Stimulated activated CD4-positive, alpha-beta T cell treated with anti-CD3 and anti-CD28 coated beads, Interleukin-2, amount 100 ng/mL, for 24 hours (primary cell): ENCODE measurements at places on chromosomes 2 and 18.

DNA sequence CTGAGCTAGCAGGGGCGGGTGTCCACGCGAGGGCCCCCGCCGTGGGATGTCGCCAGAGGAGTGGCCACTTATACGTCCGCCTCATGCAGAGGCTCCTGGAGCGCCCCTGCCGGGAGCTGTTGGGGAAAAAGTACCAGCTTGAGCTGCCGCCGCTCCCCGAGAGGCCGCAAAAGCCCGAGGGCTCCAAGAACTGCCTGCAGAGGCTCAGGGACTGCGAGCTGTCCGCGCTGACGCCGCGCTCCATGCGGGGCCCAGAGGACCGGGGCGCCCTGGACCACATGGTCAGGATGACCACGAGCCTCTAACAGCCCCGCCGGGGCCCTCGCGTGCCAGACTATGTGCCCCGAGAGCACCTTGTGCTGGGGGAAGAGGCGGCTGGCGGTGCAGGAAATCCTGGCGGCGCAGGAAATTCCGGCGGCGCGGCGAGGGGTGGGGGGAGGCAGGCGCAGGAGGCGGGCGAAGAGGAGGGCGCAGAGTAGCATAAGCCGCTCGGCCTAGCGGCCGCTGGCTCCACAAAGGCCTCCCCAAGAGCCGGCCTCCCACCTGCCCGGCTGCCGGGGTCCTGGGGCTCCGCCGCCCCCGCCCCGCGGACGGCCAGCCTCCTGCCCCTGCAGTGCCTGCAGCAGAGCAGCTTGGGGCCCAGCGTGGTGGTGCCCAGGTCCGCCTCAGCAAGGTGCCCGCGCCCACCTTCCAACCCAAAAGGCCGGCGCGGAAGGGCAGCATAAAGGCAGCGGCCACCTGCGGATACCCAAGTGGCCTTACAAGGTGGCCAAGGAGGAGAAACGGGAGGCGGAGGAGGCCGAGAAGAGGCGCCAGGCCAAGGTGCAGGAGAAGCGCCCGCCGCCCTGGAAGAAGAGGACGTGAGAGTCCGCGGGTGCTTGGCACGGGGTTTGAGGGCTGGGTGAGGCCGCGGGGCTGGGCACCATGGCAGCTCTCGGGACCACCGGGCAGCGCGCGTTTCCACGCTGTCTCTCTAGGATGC lies 42.1 kb upstream of the TRIM43B start:
- peak; percentile 65 for DNase-seq

GRCh38 chr2:231965102-231965501 lies 3.6 kb downstream of the DIS3L2 start:
- no peak for DNase-seq

GRCh38 chr2:62199392-62200125 lies 3.6 kb downstream of the B3GNT2 start:
- DNase-seq = no peak

DNA sequence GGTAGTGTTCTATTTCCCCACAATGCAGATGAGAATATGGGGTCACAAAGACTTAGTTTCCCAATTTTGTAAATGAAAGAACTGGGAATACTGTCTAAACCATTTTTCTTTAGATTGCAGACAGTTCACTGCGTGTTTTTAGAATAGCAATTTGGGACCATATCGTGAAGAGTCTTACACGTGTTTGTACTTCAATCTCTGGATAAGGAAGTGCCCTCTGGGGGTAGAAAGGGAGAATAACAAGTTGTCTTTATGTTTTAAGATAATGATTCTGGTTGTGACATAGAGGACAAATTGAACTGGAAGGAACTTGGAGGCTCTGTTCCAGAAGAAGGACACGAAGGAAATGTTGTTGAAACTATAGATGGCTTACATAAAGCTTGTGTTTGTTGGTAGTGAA lies 457.7 kb downstream of the CBLN2 start:
- DNase-seq = no peak

DNA sequence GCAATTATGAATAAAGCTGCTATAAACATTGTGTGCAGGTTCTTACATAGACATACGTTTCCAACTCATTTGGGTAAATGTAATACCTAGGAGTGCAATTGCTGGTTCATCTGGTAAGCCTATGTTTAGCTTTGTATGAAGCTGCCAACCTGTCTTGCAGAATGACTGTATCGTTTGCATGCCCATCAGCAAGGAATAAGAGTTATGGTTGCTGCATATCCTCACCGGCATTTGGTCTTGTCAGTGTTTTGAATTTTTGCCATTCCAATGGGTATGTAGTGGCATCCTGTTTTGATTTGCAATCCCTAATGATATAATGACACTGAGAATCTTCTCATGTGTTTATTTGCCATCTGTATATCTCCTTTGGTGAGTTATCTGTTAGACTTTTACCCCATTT lies 20.7 kb downstream of the CCDC150 start:
- DNase-seq = no peak

DNA sequence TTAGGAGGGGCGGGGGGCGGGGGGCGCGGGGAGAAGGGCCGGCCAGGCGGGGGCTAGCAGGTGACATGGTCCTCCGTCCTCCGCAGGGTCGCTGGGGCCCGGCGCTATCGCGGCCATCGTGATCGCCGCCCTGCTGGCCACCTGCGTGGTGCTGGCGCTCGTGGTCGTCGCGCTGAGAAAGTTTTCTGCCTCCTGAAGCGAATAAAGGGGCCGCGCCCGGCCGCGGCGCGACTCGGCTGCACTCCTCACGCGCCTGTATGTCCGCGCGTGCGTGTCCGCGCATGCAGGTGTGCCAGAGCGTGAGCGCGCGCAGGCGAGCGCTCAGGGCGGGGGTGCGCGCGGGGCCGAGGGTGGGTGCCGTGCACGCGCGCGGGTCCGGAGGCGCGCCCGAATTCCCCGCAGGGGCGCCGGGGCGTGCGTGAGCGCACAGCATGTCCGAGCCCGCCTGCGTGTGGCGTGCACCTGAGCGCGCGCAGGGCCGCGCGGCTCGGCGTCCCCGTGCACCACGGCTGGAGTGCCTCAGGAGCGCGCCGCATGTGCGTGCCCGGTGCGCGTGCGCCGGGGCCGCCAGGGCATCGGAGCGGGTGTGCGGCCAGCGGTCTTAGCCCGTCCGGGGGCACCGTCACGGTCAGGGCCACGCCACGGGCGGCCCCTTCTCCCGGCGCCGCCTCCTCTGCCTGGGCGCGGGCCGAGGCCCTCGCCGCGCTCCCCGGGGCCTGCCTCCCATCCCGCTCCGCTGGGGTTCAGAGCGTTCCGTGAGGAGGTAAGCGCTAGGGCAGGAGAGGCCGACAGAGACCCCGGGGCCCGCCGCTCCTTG lies 6.3 kb downstream of the SNORC start:
- peak; percentile 62 for DNase-seq

GRCh38 chr18:14922965-14923565 lies 175.1 kb downstream of the ANKRD30B start:
- DNase-seq = no peak

GRCh38 chr2:46002947-46003346 lies 294.3 kb upstream of the EPAS1 start:
- no peak for DNase-seq

DNA sequence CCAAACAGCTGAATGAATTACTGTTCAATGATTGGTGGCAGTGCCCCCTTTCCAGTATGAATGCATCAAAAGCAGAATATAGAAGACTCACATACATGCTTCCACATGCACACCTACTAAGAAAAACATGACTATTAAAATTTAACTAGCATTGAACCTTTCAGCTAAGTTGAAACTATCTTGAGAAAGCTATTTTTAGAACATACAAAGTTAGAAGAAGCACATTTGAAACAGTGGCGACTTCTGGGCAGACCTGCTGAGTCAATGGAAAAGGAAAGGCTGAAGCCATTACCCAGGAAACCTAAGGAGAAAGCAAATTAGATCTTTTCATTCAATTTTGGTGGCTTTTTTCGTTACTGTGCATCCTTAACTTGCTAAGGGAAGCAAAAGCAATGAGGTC lies 55.9 kb downstream of the PLA2R1 start:
- DNase-seq = no peak

DNA sequence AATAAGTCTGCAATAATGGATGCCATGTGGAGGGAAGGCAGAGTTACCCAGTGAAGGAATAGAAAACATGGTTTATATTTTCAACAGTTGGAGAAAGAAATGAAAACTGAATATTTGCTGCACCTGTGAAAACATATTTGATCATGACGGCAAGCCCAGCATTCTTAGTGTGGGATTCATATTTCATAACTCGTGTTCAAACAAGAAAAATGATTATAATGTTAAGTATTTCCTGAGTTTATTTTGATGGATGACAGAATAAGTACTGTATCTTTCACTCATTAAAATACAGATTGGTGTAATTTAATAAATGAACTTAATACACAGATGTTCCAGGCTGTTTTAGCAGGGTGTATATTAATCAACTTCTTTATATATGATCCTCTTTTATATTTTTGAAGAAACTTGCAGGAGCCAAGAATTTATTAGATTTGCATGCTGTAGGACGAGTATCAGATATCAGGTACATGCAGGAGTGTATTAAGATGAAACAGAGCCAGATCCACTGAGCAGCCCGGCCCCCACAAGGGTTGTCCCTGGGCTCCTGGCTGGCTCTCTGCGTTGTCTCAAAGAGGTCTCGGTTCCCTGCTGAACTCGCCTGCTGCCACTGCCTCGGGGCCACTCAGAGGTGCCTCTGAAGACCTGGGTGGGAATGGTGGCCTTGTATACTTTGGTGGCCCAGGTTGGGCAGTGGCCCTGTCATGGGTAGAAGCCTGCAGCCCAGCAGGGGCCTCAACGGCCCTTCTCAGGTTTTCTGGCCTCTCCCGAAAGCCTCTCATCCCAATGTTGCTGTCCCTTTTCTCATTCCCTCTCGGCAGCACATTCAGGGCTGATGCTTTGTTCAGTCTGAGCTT lies 95.0 kb upstream of the LDAH start:
- DNase-seq = no peak

GRCh38 chr18:35500113-35500512 lies 2.4 kb upstream of the INO80C start:
- DNase-seq = no peak

GRCh38 chr2:100544911-100545596 lies 17.7 kb upstream of the PDCL3 start:
- no peak for DNase-seq

GRCh38 chr2:233140978-233141377 lies 80.8 kb downstream of the INPP5D start:
- DNase-seq = no peak

- DNase-seq = no peak
These were observed 159.0 kb upstream of the HAAO start for GRCh38 chr2:42951263-42951938.

- no peak for DNase-seq
These were observed 212.6 kb downstream of the TNS1 start for GRCh38 chr2:217790195-217790594.

DNA sequence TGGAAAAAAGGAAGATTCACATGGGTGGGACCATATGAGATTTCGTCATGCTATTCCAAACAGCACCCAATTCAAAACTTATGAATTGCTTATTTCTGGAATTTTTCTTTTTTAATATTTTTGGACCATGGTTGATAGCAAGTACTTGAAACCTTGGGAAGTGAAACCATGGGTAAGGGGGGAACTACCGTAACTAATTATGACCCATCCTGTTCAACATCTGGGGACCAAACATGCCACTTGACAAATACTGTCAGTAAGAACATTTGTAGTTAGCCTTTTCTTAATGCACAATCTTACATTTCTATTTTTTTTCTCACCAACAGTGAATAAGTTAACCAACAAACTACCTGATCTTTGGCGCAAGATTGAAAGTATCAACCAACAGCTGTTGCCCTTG lies 105.7 kb upstream of the TTC39C start:
- no peak for DNase-seq

DNA sequence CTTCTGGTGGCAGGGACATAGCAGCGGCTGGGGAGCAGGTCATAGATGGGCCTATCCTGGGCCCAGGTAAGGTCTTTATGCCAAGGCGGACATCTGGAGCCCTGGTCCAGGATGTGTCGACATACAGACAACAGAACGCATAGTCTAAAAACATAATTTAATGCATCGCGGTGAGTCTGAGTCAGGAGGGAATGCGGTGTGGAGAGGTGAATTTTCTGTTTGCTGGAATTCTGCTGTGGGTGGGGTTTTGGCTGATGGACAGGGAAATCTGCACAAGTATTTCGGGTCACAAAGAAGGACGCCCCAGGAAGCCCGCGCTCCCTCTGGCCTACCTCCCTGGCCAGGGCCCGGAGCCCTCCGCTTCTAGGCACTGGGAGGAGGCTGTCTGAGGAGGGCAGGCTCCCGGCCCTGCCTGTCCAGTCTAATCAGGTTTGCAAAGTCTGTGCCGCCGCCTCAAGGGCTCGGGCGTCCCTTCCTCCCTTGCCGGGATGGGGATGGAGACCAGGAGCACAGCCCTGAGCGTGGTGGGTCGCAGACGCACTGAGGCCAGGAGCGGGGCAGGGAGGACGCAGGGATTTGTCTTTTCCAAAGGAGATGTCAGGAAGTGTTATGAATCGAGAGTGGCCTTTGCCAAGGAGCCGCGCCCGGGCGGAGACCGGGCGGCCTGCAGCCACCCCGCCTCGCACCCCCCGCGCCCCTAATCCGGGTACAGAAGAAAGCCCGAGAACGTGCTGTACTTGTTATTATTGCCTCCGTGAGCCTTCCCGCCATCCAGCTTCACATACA lies 2.3 kb downstream of the C1QL2 start:
- DNase-seq = no peak

GRCh38 chr18:9539283-9539682 lies 64.0 kb downstream of the RALBP1 start:
- no peak for DNase-seq

DNA sequence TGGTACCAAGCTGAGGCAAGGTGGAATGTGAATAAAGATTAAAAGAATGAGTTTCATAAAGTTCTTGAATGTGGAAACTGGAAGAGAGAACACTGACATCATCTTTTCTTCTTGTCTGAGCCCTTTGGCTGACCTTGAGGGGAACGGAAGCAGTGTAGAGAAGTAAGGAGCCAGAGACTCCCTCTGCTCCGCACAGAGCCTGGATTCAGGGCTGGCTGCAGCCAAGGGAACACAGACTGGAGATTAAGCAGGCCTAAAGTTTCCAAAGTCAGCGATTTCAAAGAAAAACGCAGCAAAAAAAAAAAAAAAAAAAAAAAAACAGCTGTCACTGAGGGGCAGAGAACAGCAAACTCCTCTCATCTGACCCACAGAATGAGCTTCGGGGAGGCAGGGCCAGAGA lies 19.3 kb upstream of the ALK start:
- DNase-seq = no peak

DNA sequence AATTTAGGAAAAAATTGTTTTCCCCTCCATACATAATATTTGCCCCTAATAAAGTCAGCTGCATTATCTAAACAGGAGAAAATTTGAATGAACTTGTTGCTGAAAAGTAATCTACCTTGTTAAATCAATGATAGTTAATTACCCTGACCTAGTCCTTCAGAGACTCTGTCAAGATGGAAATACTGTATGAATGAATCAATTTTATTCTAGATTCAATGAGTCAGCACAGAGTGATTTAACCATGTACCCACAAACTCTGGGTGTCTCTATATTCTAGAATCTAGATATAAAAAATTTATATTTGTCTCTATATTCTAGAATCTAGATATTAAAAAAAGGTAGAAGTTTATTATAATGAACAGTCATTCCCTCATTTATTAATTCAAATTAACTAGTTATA lies 36.2 kb downstream of the NDUFAF7 start:
- no peak for DNase-seq

GRCh38 chr18:4130734-4131719 lies 324.1 kb downstream of the DLGAP1 start:
- DNase-seq = no peak

GRCh38 chr2:232846055-232846454 lies 24.0 kb upstream of the SNORC start:
- DNase-seq = no peak
